Right lung (tissue), 10 donors: ENCODE measurements at places on chromosomes 5 and 9. TPM values are rescaled to one million over a fixed set of nuclear protein-coding genes. Genes with fewer than 3 reads are reported as not detected.

GRCh38 chr9:125436613-125437443 lies 175.2 kb downstream of the GAPVD1 start:
- no peak for DNase-seq

GRCh38 chr5:167796672-167797071 lies 494.8 kb upstream of the WWC1 start:
- no peak for DNase-seq

TUSC1 gene
- 12.6 TPM for polyA plus RNA-seq

- no peak for DNase-seq
These were observed 100.2 kb downstream of the MTREX start for GRCh38 chr5:55407984-55408383.

CNTFR gene
- polyA plus RNA-seq = 24.6 TPM

GRCh38 chr5:96624596-96624995 lies 37.6 kb upstream of the CAST start:
- DNase-seq = no peak

FBP1 gene
- 18.2 TPM for polyA plus RNA-seq

DNA sequence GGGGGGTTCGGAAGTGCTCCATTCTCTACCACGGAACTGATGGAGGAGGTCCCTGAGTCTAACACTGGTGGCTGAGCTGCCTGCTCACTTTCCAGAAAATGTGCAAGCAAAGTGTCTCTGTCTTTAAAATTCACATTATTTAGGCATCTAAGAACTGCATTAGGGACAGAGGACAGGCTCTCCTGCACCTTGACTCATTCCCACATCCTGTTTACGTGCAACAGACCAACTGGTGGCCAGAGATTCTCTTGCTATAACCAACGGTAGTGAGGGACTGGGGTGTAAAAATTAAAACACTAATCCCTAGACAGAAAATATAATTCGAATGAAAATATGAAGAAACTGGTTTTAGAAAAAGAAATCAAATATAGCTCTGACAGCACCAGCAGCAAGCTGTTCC lies 320.9 kb downstream of the IRX2 start:
- no peak for DNase-seq

TICAM2 gene
- polyA plus RNA-seq = 6.9 TPM

FGF18 gene
- polyA plus RNA-seq = 7.8 TPM

- no peak for DNase-seq
These were observed 21.5 kb upstream of the AKNA start for GRCh38 chr9:114409103-114409780.

DNA sequence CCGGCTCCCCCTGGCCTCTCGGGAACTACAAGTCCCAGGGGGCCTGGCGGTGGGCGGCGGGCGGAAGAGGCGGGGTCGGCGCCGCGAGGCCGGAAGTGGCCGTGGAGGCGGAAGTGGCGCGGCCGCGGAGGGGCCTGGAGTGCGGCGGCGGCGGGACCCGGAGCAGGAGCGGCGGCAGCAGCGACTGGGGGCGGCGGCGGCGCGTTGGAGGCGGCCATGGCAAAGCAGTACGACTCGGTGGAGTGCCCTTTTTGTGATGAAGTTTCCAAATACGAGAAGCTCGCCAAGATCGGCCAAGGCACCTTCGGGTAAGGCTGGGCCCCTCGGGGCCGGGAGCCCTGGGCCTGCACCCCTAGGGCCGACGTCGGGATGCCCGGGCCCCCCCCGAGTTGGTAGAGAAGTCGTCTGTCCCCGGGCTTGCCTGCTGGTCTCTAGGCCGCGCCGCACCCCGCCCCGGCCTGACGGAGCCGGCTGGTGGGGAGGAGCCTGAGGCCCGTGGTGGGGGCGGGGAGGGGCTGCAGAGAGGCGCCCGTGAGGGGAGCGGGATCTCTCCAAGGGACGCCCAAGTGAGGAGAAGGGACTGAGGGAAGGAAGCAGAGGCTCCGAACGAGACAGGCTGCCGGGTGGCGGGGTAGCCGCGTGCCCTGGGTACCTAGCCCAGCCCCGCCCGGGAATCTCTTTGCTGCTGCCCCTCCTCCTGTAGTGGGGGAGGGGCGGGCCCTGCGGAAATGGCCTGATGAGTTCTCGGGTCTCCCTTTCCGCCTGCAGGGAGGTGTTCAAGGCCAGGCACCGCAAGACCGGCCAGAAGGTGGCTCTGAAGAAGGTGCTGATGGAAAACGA lies at the start of gene CDK9:
CDK9 (plus strand) TSS at position 102 of the 840 bp plus-strand sequence; CDS start at position 217, 115 bp downstream.
- DNase-seq = peak; percentile 87

HCN1 gene
- polyA plus RNA-seq = 0.31 TPM

GRCh38 chr5:125202871-125203438 lies 456.5 kb upstream of the ZNF608 start:
- DNase-seq = no peak

GRCh38 chr5:111887706-111888105 lies 130.7 kb upstream of the NREP start:
- no peak for DNase-seq

PCDHB13 gene
- 5.0 TPM for polyA plus RNA-seq

GRCh38 chr5:137260820-137261695 lies 238.1 kb downstream of the SPOCK1 start:
- DNase-seq = no peak

DNA sequence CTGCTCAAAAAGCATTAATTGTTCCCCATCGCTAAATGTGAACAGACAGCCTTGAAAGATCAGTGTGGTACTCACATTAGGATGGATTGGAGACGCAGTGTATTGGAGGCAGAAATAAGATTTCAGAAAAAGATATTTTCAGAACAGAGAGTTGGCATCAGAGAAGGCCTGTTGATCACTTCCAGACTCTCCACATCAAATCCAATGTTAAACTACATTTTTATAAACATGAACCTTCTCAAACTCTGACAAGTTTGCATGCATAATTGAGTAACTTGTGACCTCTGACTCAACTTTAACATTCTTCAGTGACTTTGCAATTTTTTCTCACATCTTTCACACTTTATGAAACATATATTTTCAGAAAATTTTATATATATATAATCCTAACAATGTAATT lies 919.6 kb upstream of the SEMA6A start:
- DNase-seq = no peak

DNA sequence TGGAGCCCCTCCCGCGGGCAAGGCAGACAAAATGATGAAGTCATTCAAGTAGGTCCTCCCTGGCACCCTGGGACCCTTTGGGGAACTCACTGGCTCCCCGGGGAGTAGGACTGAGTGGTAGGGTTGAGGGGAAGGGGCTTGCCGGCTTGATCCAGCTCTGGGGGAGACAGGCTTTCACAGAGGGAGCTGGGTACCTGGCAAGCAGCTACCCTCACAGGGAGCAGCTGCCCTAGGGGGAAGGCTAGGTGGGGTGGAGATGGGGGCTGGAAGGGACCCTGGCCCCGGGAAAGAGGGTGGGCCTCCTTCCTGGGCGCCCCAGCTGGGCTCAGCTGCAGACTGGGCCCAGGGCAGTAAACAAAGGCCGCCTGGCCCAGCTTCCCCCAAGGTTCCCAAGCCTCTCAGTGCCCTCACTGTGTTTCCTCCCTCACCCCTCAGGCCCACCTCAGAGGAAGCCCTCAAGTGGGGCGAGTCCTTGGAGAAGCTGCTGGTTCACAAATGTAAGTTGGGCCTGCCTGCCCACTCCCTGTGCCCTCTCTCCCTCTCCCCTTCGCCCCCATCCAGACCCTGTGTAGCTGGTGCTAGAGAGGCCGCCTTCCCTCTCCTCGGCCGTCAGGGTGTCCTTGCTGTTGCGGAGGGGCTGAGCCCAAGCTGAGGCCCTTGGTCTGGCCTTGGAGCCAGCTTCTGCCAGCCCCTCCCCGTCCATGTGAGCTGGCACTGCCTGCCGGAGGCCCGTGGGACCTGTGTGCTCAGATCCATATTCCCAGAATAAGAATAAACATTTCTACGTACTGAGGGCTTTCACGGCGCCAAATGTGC lies 131.2 kb downstream of the RGS3 start:
- no peak for DNase-seq

DMRT3 gene
- not detected for polyA plus RNA-seq

- no peak for DNase-seq
These were observed 160.0 kb downstream of the PRR16 start for GRCh38 chr5:120624021-120624563.

DNA sequence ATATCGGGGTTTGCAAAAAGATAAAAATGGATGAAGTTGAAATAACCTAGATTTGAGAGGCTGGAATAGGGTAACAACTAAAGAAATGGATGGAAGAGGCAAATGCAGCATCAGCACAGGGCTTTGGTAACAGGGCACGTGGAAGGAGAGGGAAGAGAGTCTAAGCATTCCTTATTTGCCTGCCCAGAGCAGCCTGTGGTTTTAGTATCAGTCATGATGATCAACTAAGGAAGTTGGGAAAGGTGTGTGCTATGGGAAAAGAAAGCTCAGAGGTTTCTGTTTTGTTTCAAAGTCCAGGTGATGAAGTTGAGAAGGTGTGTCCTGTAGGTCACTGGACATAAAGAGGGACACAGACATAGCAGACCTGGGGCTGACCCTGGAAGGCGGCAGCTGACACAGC lies 28.8 kb downstream of the GAS1 start:
- DNase-seq = no peak

JADE2 gene
- 13.5 TPM for polyA plus RNA-seq

LHX3 gene
- polyA plus RNA-seq = not detected

DNA sequence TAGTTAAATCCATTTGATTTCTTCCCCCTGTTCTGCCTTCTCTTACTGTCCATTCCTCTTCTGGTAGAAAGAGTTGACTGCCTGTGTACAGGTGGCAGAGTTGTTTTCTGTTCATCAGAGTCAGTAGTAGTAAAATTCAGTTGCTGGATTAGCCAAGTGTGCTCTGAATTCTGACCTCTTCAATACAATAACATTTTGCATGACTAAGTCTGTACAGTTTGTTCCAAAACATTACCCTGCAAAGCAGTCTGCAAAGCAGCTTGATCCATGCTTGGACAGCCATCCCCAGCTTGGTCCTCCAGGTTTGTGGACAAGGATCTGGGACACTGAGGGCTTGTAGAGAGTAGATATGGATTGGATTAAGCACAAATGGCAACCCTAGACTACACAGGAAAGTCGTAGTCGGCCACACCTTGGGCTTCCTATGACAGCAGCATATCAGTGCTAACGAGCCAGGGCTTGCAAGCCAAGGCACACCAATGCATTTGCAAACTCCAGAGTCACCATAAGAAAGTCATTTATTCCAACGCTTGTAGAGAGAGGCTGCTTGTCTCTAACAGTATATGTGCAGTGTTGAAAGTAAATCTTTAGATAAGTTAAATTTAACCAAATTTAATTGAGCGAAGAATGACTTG lies 25.2 kb downstream of the IL12B start:
- DNase-seq = no peak

DNA sequence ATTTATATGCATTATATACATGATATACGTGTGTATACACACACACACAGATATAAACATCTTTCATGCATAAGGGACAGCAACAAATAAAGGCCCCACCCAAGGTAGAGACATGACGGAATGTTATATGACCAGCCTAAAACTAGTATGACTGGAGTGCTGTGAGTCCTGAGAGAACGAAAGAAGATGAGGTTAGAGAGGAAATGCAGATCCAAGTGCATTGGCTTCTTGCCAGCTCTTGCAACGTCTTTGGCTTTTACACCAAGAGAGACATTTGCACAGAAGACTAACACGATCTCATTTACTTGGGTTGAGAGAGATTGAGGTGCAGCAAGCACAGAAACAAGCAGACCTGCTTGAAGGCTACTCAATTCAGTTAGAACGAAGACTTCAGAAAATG lies 23.0 kb downstream of the CDH10 start:
- peak; percentile 62 for DNase-seq

- peak; percentile 29 for DNase-seq
These were observed 49.8 kb downstream of the CERT1 start for GRCh38 chr5:75461679-75462078.

PLAC8L1 gene
- polyA plus RNA-seq = 1.1 TPM

DNA sequence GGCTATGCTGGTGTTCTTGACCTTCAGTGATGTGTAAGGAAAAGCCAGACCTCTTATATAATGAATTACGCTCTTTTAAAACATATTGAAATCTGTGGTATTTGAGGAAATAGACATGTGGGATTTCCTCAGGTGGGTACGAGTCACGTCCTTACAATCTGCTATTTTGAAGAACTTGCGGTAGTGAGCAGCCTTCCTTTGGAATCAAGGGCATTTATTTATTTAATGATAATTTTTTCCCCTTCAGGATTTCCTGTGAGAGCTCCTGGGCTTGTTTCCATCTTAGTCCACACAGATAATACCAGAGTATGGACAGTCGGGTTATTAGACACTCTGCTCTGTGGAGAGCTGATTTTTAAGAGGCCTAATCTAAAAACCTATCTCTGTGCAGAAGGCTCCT lies 167.9 kb downstream of the ARHGEF28 start:
- DNase-seq = no peak
